Activated gamma-delta T cell treated with anti-CD3 and anti-CD28 coated beads, Interleukin-2, amount 50 U/mL, for 16 hours (primary cell): ENCODE measurements at places on chromosomes 5 and 9.

GRCh38 chr5:39765366-39765765 lies 340.6 kb upstream of the DAB2 start:
- no peak for DNase-seq

DNA sequence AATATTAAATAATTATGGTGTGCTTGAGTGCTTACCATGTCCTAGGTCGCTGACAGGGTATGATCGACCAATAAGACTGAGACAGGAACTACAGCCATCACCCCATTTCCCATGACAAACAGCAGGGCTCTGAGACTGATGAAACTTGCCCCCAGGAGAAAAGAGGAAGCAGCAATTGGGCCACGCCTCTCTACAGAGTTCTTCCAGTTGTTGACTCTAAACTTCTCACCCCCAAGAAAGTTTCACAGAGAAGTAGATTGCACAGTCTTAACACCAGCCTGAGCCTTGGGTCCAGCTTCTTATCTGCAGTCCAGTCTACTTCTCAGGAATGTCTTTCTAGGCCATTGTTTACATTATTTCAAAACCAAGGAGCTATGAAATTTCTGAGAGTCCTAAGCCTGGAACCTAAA lies 182.2 kb upstream of the ANKRD55 start:
- DNase-seq = no peak

- DNase-seq = no peak
Measured at GRCh38 chr9:86705490-86705889, 241.8 kb downstream of the GAS1 start.

GRCh38 chr9:90680534-90680933 lies 37.9 kb upstream of the DIRAS2 start:
- no peak for DNase-seq

DNA sequence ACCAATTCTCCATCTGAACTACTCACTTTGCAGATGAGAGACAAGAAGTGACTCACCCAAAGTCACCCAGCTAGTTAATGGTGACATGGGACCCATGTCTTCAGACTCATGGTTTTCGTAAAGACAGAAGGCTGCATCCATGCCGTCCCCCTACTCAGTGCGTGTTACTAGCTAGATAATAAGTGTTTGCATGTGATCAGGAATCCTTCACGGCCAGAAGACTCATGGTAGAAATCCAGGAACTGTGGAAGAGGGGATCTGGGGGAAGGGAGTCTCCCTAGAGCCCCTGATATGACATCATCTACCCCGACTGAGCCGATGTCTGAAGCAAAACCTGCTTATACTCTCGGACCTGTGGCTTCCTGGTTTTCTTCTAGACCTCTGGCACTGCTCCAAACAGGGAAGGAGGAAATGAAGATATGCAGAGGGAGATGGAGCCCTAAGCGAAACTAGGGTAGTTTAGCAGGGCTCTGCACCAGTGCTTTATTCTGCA lies 3.3 kb downstream of the RNF183 start:
- no peak for DNase-seq

GRCh38 chr9:129405827-129406213 lies 215.1 kb downstream of the C9orf50 start:
- DNase-seq = no peak

GRCh38 chr5:119537704-119538103 lies 85.4 kb downstream of the HSD17B4 start:
- no peak for DNase-seq

- no peak for DNase-seq
Measured at GRCh38 chr5:141882594-141883183, 4.5 kb upstream of the PCDH1 start.

- no peak for DNase-seq
Measured at GRCh38 chr5:1056611-1057484, 48.2 kb downstream of the NKD2 start.

- no peak for DNase-seq
Measured at GRCh38 chr5:171797543-171797942, 11.9 kb downstream of the SMIM23 start.

DNA sequence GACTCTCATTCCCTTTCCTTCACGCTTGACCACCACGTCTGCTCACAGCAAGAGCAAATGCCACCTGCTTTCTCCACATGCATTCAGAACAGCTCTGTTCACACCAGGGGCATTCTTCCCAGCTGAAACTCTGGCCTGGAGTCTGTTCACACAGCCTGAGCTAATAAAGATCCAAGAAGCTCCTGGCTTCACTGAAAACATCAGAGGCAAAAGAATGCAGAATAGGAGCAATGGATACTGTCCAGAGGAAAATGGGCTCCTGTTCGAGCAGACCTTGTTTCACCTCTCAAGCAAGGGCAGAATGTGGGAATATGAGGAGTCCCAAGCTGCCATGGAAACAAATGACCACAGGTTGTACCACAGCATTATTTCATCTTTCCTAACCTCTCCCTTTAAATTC lies 402.7 kb upstream of the TNC start:
- DNase-seq = no peak

DNA sequence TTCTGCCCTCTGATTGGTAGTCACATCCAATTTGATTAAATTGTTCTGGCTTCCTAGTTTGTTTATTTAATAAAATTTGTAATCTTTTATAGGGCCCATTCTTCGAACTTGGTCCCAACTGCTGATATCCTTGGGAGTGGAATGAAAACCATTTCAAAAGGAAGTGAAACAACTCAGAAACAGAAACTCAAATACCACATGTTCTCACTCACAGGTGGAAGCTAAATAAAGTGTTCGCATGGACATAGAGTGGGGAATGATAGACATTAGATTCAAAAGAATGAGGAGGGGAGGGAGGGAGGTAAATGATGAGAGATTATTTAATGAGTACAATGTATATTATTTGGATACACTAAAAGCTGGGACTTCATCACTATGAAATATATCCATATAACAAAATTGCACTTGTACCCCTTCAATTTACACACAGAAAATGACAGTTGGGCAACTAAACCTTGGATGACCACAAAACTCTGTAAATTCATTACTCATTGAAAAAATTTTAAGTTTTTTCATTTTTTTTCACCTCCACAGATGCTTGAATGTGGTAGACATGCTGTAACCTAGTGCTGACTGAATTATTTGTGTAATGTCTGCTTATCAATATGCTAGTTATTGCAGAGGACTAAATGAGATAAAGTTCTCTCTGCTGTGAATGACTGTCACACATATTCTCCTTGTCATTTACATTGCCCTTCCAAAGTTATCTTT lies 16.0 kb downstream of the ATP10B start:
- DNase-seq = no peak
